ENCODE measurements at places on chromosomes 1 and 21.

DNA sequence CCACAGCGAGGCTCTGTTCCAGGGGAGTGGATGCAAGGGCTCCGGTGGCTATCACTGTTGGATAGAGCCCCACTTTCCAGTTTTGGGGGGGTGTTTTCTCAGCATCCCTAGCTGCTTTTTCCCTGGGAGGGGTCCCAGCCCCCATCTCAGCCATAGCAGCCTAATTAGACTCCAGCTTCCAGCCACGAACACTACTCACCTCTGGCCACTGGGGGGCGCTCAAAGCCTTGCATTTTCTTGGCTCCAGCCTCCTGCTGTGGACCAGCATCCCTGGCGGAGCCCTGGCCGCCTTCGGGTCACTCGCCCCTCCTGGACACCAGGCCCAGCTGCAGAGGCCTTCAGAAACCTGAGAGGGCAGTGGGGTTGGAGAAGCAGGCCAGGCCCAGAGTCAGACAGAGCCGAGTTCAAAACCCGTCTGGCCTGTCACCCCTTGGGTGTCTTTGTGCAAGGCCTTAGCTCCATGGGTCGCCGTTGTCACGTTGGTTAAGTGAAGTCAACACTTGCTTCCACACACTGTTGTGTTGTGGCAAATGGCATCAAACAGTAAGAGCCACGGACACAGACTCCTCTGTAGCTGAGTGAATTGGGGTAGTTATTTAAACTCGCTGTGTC lies 93.5 kb upstream of the ACTL8 start:
- DNase-seq, result peak; percentile 2

GRCh38 chr1:72915581-72915980 lies 633.2 kb upstream of the NEGR1 start:
- DNase-seq, result no peak

GRCh38 chr1:21090463-21090862 lies 86.2 kb downstream of the EIF4G3 start:
- DNase-seq, result no peak

GRCh38 chr1:151639466-151639865 lies 27.6 kb downstream of the SNX27 start:
- no peak for DNase-seq

- DNase-seq, result no peak
Measured at GRCh38 chr1:224856973-224857372, 72.5 kb upstream of the DNAH14 start.

DNA sequence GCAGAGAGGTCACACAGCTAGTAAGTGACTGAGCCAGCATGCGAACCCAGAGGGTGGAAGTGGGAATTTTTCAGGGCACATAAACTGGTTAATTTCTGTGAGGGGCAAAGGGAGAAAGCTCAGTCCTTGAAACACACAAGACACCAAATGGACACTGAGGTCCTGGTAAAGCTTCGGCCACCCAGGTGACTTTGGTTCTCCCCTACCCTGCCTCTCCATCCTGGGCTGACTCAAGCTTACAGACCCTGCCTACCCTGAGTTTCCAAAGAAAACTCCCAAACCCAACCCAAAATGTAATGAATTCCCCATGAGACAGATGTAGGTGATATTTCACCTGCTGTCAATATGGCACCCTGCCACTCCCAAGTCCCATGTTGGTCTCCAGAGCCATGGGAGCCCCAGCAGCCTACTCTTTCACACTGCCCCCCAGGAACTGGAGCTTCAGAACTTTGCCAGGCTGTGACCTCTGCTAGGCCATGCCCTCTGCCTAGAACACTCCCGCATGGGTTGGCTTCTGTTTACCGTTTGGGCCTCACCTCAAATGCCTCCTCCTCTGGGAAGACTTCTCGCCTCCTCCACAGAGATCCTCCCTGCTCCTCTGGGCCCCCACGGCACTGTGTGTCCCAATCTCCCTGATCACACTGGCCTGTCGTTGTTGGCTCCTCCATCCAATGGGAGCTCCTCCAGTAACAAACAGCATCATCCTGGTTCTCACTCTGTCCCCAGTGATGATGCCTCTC lies 3.7 kb upstream of the LRP8 start:
- no peak for DNase-seq

- no peak for DNase-seq
Measured at GRCh38 chr1:99934801-99935200, 35.0 kb upstream of the SLC35A3 start.

GRCh38 chr1:85681087-85681486 lies 27.1 kb downstream of the ZNHIT6 start:
- DNase-seq, result no peak
